ENCODE measurements at places on chromosomes 11 and 22.

DNA sequence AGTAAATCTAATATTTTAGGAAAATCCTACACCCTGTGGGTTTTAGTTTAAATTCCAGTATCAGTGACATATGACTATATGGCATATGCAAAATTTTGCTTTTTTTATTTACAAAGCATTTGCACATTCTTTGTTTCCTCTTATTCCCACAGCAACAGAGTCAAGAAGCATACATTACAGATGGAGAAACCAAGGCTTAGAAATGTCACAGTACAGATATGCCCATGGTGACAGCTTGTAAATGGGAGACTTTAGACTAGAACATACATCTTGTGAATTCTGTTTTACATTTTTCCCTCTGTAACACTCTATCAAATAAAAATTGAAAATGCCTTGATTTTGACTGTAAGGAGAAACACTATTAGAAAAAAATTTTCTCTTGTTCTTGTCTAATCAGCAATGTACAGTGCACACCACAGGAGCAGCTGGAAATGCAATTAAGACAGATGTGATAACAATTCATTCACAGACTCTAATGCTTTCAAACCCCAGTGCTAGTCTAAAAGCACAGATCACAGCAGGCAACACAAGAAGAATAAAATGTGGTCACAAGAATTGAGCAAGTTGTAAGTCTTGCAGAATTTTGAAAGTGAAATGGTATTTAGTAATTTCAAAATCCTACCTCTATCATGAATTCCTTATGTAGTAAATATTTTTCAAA, 375.9 kb downstream of the LUZP2 start:
- DNase-seq = no peak

DNA sequence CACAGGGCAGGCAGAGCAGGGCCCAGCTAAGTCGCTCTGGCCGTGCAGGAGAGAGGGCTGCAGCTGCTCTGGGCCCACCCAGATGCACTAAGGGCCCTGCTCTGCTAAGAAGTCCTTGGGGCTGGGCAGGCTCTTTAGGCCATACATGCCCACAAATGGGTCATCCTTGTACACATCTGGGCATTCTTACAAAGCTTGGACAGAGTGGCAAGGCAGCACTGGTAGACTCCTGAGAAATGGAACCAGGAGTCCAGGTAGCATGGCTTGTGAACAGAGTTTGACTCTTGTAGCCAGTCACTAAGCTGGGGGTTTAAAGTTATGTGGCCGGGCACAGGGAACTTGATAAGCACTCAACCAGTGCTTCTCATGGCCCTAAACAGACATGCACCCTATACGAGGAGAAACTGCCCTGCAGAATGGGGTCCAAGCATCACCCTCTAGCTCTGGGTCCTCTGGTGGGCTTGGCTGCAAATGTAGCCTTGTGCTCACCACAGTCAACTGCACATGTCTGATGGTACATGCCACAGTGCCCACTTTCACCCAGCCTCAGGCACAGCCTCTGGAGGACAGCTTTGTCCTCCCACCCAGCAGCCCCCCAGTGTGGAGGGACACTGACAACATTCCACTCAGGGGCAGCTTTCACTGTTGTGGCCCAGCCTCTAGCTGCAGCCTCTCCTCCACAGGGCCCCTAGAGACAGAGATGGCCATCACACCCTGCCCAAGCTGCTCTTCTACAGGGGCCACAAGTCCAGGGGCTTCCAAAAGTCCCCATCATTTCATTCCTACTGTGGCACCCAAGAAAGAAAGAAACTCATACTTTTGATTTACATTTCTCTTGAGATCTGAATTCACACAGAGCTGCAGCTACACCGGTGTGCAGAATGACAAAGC, 75.2 kb downstream of the DGCR2 start:
- no peak for DNase-seq

DNA sequence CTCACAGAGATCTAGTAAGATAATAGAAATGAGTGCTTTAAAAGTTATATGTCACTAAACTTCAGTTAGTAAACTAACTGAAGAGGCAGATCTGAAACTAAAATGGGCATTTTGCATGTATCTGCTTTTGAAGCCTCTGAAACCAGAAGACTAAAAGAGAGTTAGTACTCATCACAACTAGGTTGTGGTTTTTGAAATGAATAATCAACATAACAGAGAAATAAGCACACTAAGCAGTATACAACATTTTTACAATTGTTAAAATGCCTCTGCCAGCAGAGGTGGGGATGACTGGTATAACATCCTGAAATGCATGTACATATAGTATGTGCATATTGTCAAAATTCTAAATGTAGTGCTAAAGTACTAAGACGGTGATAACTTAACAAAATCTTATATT, 564.5 kb downstream of the DLG2 start:
- DNase-seq = no peak

- peak; percentile 56 for DNase-seq
These were observed at the start of gene C11orf68 for GRCh38 chr11:65918211-65919140. C11orf68 (minus strand) TSS chr11:65919062; CDS start chr11:65919031, 31 bp downstream.

DNA sequence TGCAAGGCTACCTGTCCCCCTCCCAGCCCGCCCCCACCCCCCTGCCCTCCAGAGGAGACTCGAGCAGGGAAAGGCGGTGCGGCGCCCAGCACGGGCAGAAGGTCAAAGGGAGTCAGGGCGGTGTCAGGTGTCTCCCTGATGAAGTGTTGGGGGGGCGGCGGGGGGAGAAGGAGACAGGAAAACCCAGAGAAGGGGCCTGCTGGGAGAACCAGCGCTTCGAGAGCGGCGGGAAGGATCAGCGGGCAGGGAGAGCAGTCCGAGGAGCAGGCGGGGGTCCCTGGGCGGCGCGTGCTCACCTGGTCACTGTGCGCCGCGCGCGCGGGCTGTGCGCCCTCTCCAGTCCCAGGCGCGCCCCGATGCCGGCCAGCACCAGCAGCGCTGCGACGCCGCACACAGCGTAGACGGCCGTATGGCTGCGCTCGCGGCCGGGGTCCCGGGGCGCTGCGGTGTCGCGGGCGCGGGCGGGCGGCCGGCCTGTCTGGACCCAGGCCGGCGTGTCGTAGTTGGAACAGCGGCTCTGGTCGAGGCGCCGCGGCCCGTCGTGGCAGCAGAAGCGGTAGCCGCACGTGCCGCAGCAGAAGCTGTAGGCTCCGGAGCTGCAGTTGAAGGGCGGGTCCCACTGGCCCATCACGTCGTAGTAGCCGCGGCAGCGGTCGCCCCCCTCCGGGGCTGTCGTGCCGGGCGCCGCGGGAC, 886 bp downstream of the SHISA8 start:
- DNase-seq = peak; percentile 38

DNA sequence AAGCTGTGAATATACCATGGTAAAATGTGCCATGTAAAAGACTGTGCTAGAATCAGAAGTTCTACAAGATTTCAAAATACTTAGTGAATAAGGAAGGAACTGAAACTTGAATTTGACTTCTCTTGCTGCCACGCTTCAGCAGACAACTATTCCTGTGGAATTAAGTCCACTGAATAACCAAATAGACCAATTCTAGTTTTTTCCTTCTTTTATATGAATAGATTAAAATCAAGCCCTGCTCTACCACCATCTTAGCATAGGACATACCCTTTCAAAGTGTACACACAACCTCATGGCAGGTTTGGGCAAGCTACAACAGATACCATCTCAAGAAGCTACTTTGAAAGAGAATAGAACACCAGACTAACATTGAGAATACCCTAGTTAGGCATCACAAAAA, 23.4 kb upstream of the CLNS1A start:
- DNase-seq = no peak

GRCh38 chr11:2571598-2572281, 126.9 kb downstream of the KCNQ1 start:
- DNase-seq = no peak

- no peak for DNase-seq
These were observed 21.5 kb upstream of the PVALB start for GRCh38 chr22:36838119-36839030.

DNA sequence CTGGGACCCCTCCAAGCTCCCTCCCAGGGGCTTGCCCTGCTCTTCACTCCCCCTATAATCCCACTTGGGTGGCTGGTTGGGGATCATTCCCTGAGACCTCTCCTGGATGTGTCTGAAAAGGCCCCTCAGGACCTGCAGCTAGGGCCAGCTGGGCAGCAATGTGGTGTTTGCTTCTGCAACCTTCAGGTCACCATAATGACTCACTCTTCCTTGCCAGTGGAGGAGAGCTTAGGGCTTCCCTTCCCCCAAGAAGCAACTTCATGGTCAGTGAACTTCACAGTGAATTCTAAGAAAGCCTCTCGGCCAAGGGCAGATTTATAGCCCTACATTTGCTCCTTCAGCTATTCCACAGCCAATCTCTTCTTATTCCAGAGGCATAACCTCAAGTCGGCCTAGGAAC, 45.1 kb upstream of the TSPAN18 start:
- no peak for DNase-seq

DNA sequence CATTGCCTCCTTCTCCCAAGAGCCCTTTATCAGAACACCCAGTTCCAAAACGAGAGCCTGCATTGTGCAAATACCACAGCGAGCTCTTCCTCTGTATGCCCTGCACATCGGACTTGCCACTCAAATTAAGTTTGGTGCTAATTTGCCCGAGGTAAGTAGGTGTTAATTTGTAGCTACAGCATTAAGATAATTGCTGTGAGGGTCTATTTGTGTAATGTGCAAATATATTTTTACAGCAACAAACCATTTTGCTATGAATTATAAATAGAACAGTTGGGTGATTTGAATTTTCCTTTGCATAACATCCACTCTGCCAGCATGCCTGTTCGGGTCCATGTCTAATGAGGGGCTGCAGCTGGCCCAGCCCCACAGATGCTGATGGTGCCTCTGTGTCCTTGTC, 8.1 kb downstream of the ARHGAP8 start:
- DNase-seq = no peak

GRCh38 chr22:17260950-17261349, 41.7 kb upstream of the ADA2 start:
- DNase-seq = peak; percentile 32

DNA sequence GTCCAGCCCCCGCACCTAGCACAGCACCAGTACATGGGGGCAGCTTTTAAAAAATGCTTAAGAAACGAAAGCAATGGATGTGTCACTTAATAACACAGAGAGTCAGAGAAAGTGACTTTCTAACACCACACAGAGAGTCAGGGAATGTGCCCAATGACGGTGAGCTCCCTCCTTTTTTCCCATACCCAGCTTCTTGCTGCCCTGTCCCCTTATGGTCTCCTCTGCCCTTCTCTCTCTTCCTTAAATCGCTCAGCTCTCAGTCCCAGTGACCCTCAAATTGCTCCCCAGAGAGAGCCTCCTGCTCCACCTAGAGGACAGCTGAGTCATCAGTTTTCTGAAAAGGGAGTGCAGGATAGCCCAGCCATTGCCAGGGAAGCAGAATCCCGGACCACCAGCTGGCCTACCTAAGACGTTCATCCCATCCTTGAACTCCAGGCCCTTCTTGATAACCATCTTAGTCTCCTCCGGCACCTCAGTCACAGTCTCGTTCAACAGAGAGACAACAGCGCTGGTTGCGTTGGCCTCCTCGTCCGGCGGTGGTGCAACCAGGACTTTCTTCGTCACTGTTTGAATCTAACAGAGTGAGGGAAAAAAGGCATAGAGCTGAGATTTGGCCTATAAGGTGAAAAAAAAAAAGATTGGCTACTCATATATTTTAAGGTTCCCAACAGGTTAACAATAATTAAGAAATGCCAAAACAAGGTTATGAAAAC, 113.5 kb downstream of the SLC1A2 start:
- peak; percentile 54 for DNase-seq

- no peak for DNase-seq
These were observed 21.3 kb downstream of the KCNC1 start for GRCh38 chr11:17755891-17756290.

GRCh38 chr11:86447763-86448480, 73.2 kb downstream of the CCDC81 start:
- no peak for DNase-seq

DNA sequence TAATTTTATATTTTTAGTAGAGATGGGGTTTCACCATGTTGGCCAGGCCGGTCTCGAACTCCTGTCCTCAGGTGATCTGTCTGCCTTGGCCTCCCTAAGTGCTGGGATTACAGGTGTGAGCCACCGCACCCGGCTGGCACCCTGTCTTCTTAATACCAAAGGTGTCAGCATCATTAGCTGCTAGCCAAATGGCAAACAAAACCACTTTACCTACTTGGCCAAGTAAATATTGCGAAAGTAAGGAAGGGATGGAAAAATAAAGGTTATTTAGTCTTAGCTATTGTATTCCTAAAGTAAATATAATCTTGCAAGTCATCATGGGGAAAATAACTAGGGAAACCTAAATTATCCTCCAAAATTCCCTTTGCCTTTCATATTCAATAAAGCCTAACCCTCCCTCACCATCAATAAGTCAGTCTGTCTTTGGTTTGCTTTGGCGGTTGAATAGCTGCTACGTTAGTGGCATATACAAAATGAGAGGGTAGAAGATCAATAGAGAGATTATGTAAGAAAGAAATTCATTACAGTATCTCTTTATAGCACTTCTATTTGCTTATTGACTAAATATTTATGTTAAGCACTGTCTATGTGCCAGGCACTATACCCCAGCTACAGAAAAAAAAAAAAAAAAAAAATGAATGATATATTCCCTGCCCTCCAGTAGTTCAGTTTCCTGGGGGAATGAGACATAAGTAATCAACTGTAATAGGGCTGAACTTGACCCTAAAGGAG, 40.2 kb upstream of the CFAP300 start:
- DNase-seq = no peak

- DNase-seq = no peak
These were observed 41.5 kb upstream of the CCND1 start for GRCh38 chr11:69599502-69599901.

GRCh38 chr22:29331658-29332300, 16.3 kb upstream of the RASL10A start:
- DNase-seq = no peak

- DNase-seq = peak; percentile 89
These were observed 36.2 kb downstream of the TBC1D22A start for GRCh38 chr22:46798366-46799350.

DNA sequence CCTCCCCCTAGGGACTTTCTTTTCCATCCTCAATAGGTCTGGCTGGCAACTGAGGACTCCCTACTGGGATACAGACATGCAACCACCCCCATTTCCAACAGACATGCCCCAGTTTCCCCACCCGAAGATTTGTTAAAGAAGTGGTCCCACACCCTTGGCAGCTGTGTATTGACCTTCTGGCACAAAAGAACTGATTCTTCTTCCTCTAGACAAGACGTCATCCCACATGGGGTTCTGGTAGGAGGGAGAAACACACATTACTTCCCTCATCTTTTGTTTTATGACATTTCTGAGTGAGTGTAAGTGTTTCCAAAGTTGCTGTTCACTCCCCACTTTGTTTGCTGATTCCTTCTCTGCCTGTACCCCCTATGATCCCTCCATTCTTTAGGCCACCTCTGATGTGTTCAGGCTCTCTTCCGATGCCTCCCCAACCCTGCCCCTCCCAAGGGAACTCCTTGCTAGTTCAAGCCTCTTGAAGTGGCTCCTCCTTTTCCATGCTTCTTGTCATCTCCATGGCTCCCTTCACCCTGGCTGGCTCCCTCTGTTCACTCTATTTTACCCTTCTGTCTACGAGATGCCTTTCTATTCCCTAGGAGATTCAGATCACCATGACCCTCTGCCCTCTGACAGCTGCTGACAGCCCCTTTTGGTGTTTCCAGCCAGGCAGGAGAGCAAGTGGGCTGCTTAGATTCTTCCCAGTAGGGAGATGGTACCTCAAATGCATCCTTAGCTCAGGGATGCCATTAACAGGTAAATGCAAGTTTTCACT, 4.3 kb downstream of the KIRREL3 start:
- DNase-seq = peak; percentile 31

Measured in retina (tissue), 1 donor.